ENCODE measurements at places on chromosomes 5 and 9.
A peak's percentile ranks its signal among the peaks of the same experiment; 100 is the strongest.

DNA sequence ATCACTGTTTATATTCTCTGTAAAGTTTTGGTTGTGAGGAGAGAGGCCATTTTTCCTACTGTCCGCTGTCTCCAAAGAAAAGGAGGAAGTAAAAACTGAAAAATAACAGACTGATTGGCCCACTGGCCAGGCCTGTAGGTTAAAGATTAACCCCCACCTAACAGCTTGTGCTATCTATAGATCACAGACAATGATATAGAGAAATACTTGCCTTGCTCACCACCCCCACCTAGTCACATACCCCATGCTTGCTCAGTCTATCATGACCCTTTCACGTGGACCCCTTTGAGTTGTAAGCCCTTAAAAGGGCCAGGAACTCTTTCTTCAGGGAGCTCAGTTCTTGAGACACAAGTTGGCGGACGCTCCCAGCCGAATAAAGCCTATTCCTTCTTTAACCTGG is 357.4 kb downstream of the PRDM9 start:
- no peak for DNase-seq

GRCh38 chr5:147169399-147169798 is 65.4 kb upstream of the STK32A start:
- DNase-seq, result no peak

GRCh38 chr5:68730220-68730978 is 363.4 kb upstream of the SLC30A5 start:
- no peak for DNase-seq

- DNase-seq, result peak; percentile 76
These were observed 7.9 kb downstream of the CCL21 start for GRCh38 chr9:34701769-34702736.

GRCh38 chr5:149831492-149831891 is 101.4 kb downstream of the PPARGC1B start:
- DNase-seq, result no peak

DNA sequence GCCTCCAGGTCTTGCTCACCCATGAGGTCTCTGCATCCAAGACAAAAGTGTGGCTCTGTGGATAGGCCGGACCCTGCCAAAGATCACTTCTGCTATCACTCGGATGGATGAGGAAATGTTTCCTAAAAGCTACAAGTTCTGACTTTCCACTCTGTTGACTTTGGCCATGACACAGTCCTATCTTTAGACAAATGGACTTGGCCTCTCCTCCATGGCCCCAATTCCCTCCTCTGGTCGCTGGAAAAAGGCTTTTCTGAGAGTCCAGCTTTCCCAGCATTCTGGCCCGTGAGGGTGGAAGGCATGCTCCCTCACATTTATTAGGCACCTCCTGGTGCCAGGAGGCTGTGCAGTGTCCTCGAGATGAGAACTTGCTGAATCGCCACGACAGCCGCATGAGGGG is 83.1 kb downstream of the COL27A1 start:
- no peak for DNase-seq

DNA sequence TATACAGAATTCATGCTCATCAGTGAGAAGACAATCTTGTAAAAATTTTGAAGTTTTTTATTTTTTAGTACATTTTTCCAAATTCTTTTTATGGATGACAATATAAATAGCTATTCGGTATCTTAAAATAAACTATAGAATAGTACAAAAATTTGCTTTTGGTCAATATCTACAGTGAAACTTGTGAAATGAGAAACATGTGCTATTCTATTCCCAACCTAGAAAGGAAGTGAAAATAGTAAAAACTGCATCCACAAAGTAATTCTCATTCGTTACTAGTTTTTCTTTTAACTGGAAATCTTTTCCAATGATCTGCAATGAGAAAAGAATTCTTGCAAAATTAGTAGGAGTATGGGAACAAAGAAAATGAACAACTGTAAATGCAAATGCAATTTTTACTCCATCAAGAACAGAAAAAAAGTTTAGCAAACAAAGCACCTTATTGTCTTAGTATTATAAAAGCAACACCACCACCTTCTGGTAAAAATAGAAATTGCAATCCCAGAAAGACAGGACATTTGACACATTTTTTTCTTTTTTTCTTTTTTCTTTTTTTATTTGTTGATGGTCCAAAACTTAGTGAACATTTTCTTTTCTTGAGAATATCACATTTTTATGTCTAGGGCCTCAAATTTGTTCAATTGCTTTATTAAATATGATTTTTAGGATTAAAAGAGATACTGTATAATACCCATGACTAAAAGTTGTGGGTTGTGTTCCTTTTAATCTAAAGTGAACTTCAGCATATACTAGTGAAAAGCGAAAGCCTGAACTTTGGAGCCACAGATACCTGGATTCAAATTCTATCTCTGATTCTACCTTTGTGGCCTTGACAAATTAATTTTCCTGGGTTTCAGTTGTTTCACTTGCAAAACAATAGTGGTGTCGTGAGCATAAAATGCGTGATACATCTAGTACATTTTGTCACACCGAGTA is 72.3 kb downstream of the SLCO4C1 start:
- no peak for DNase-seq

DNA sequence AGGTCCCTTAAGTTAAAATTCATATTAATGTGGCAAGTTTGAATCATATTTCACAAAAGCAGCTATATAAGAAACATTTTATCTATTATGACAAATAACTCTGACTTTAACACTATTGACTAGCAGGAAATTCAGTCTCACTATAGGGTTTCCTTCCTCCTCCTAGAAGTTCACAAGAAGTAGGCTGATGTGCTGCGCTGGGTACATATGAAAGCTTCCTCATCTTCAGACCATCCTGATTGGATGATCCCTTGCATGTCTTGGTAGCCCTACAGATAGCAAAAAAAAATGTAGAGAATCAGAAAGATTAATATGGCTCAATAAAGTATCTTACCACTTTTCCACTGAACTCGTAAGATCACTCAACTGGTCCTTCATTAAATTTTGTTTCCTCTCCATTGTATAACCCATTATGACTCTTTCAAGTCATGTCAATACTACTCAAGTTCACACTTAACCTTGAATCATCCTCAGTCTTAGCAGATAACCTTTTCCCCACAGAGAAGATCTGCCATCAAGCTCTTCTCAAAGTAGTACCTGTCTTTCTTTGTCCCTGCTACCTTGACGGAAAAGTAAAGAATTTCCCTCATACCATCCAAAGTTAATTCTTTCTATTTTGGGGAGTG is 11.5 kb upstream of the PSIP1 start:
- no peak for DNase-seq

GRCh38 chr9:104765138-104765537 is 1.2 kb downstream of the NIPSNAP3B start:
- no peak for DNase-seq

DNA sequence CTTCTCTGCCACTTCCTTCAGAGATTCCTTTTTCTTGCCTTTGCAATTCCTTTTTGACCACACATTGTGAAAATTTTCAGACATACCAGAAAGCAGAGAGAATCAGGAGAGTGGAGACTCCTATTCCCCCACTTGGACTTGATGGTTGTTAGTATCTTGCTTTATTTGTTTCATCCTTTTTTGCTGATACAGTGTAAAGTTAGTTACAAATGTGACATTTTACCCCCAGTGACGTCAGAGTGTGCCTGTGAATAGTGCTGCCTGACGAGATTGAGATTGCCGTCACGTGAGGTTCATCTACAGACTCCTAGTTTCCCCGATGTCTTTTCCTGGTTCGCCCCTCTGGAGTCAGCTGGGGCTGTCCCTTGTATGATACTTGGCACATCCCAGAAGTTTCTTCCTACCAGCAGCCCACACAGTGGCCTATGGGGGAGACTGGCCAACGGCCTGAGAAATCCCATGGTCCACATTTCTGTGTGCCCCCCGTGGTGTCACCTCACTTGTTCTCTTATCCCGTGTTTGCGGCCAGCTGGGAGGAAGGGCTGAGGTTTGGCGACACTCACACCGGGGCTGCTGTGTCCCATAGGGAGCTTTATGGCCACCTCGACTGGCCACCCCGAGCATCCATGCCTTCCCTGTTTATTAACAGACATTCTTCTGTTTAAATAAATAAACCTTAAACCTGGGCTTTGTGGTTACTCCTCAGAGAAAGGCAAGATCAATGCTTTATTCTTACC is 48.2 kb upstream of the CACNA1B start:
- no peak for DNase-seq

DNA sequence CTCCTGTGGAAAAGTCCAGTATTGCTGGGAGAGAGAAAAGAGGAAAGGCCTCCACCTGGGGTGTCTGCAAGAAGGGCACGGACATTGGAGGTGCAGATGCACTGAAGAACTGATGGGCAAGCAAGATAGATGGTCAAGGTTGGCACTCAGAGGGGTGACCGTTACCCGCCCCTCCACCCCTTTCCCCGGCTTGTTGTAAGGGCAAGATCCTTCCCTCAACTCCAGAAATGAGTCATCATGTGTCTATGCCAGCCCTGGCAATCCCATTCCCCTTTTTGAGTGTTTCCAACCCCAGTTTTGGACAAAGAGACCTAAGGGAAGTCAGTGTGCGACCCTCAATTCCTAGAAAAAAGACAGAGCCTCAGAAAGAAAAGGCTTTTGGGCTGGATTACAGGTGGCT is 34.9 kb upstream of the ATP6V1G1 start:
- DNase-seq, result no peak

- no peak for DNase-seq
These were observed 48.8 kb upstream of the JAK2 start for GRCh38 chr9:4936277-4936676.

DNA sequence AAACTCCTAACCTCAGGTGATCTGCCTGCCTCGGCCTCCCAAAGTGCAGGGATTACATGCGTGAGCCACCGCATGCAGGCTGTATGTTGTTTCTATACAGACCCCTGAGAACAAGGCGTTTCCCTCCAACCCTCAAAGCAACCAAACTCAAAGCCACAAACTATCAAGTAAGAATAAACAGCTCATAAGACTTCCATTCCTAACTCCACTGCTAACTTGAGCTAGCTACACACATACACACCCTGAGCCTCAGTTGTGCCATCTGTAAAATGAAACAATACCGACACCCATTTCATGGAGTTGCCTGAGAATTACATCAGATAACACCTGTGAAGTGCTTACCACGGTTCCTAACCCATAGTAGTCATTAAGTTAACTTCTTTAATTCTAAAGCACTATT is 70.8 kb downstream of the SERINC5 start:
- no peak for DNase-seq

GRCh38 chr9:82991671-82992070 is 71.3 kb downstream of the RASEF start:
- no peak for DNase-seq

- DNase-seq, result no peak
These were observed 50.8 kb downstream of the GABBR2 start for GRCh38 chr9:98657897-98658296.

DNA sequence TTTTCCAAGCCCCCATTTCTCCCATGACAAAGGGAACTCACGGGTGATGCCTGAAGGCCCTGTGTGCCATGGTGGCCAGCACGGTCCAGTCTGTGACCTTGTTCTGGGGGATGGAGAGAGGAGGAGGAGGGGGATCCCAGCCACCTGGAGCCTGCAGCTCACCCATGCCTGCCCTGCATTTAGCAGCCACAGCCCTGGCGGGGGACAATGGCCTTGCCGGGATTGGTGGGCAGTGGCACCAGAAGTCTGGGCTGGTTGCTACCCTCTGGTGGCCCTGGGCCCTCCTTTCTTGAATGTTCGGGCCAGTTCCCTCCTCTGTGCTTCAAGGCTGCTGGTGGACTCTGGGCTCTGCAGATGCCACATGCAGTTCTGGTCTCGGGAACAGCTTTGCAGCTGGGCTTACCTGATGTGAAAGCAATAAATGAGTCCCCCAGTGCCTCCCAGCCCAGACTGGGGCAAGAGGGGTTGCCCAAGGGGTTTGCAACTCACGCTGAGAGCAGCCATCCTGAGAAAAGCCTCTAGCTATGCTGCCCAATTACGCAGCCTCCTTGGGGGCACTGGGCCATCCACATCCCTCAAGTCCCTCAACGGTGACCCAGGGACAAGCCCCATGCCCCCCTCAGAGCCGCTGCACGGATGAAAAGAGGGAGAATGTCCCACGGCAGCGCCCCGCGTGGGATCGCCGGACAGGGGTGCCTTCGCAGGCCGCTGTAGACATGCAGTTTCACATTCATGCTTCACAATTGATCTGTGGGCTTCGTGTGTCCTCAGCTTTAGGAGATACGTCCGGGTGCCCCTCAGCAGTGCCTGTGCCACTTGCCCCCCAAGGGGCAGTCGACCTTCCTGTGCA is 49.2 kb upstream of the FCN1 start:
- DNase-seq, result no peak

- no peak for DNase-seq
These were observed 53.7 kb downstream of the TLE1 start for GRCh38 chr9:81635521-81636254.

DNA sequence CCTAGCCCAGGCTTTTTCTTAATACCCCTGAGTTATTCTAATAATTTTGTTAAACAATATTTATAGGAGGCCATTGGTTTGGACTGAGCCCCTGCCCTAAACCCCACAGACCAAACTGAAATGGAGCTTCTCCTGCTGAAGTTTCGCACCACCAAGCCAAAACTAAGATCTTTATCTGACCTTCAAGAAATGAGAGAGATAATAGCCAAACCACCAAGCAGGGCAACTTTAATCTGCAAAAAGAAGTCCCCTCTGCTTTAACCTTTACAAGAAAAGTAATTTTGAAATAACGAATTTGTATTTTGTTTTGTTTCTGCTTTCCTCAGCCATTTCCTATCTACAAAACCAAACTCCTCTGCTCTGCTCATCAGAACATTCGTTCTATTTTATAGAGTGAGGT is 125.5 kb downstream of the PIK3R1 start:
- no peak for DNase-seq

DNA sequence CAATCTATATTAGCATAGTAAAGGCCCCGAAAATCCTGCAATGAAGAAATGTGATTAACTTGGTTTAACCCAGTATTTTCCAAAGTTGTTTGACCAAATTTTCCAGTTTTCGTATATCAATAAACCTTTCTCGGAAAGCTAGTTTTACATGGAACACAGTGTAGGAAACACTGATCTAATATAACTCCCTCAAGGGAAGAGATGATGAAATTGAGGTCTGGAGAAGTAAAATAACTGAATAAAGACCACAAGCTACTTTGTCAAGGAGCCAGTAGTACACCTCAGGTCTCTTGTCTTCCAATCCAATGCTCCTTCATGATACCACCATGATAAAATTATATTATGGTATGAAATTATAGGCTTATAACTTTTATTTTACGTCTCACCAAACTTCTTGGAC is 118.1 kb upstream of the TARS1 start:
- no peak for DNase-seq

DNA sequence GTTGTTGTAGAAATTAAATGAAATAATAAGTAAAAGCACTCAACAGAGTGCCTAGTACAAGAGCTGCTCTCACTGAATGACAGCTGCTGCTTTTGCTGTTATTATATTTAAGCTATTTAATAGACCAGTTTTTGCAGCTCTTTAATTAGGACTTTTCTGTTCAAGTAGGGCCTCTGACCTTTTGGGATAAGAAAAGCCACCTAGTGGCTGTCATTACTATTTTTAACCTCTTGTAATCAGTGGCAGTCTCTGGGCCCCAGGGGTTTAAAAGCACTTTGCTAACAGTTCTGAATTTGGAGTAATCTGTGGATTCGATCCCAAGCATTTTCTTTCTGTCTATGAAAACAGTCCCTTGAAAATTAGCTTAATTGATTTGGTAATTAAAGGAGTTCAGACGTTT is 121.1 kb downstream of the NUDT12 start:
- no peak for DNase-seq
